ENCODE measurements at places on chromosomes 5 and 9.

GRCh38 chr5:126538579-126538978 is 56.4 kb downstream of the ALDH7A1 start:
- no peak for DNase-seq

GRCh38 chr9:116154334-116154975 is 864 bp downstream of the PAPPA start:
- DNase-seq, result peak; percentile 44

GRCh38 chr5:107888541-107888940 is 217.8 kb upstream of the EFNA5 start:
- DNase-seq, result no peak

GRCh38 chr5:73451224-73452130 is 2.9 kb upstream of the FOXD1 start:
- peak; percentile 65 for DNase-seq

- DNase-seq, result peak; percentile 97
Measured at GRCh38 chr5:74543162-74543995, 97.1 kb downstream of the ENC1 start.

DNA sequence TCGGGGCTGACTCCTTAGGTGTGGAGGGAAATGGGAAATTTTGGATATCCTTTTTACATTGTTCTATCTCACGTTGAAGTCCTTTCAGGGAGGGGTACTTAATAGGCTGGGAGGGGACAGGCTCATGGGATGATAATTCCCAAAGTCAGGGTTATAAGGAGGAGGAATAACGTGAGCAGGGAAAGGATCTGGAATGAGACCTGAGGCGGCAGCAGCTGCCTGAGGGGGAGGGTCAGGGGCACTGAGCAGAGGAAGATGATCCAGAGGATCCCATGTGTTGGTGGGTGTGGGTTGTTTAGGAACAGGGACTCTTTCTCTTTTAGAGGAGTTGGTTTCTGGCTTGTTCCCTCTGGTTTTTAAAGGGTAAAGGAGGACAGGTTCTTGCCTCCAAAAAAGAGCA is 18.7 kb downstream of the IFT74 start:
- DNase-seq, result no peak

- DNase-seq, result peak; percentile 20
Measured at GRCh38 chr5:68953875-68954617, 139.8 kb upstream of the SLC30A5 start.

- DNase-seq, result peak; percentile 94
Measured at GRCh38 chr5:52799358-52799982, 11.8 kb downstream of the ITGA1 start.

- peak; percentile 78 for DNase-seq
Measured at GRCh38 chr5:95884017-95884325, 61.4 kb upstream of the GLRX start.

GRCh38 chr5:164351245-164351834 is 845.9 kb downstream of the MAT2B start:
- DNase-seq, result no peak

GRCh38 chr5:111254613-111255012 is 30.4 kb downstream of the CAMK4 start:
- no peak for DNase-seq

- peak; percentile 92 for DNase-seq
Measured at GRCh38 chr9:4262735-4263141, 37.1 kb downstream of the GLIS3 start.

DNA sequence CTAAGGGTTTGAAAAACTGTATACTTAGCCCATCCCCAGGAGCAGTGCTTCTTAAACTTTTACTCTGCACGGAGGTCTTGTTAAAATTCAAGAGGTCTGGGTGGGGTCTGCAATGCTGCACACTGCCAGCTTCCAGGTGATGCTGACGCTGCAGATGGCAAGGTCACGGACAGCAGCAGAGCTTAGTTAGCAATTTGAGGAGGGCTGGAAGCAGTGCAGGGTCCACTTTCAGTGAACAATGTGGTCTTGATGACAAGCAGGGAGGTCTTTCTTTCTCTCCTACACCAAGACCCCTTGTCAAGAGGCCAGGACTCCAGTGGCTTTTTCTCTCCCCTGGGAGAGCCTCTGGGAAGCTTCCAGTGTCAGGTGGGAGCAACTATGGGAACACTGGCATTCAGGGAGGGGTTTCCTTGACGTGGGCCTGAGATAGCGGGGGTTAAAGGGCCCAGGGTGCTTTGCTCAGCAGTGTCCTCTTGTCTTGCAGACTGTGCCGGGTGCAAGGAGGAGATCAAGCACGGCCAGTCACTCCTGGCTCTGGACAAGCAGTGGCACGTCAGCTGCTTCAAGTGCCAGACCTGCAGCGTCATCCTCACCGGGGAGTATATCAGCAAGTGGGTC is 65.0 kb upstream of the AFAP1L1 start:
- DNase-seq, result no peak

- no peak for DNase-seq
Measured at GRCh38 chr9:109473329-109473728, 24.8 kb downstream of the PTPN3 start.

GRCh38 chr9:87140605-87141109 is 193.4 kb upstream of the GAS1 start:
- DNase-seq, result no peak

GRCh38 chr5:167451076-167451475 is 840.4 kb upstream of the WWC1 start:
- peak; percentile 44 for DNase-seq

- peak; percentile 94 for DNase-seq
Measured at GRCh38 chr9:87290241-87291052, 207.2 kb upstream of the DAPK1 start.

- DNase-seq, result no peak
Measured at GRCh38 chr9:113947941-113948340, 71.8 kb downstream of the ZNF618 start.

DNA sequence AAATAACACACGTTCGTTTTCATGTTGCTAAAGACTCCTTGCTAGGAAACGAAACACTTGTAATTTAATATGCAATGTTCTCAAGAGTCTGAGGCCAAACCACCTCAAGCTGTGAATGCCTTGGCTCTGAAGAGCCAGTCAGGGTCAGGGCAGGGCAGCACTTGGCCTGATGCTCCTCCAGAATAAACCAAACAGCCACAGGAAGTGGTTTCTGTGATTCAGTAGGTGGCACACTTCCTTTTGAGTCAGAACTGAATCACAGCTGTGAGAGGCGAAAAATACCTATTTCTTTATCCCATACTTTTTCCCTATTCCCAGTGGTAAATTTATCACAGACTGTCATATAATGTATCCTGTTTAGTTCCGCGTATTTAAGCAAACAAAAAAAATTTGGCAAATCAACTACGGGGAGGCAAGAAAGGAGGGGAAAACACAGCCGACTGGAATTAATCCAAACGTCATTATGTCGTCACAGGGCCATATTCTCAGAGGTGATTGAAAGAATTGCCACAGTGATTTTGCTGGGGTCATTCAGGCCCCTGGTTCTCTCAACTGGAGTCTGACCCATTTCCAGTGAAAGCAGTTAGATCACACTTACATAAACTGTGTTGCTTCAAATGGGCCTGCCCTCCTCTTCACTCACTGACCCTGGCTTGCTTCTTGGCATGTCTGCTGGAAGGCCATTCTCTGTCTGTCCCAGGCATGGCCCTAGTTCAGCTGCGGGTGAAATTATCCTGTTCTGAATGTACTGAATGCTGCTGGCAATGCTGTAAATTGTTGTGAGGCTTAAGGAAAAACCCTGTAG is 71.2 kb downstream of the ARRDC3 start:
- peak; percentile 99 for DNase-seq

- DNase-seq, result no peak
Measured at GRCh38 chr9:84708400-84708799, 38.9 kb downstream of the NTRK2 start.

- peak; percentile 87 for DNase-seq
Measured at GRCh38 chr5:111976705-111977435, 219.9 kb upstream of the NREP start.

DNA sequence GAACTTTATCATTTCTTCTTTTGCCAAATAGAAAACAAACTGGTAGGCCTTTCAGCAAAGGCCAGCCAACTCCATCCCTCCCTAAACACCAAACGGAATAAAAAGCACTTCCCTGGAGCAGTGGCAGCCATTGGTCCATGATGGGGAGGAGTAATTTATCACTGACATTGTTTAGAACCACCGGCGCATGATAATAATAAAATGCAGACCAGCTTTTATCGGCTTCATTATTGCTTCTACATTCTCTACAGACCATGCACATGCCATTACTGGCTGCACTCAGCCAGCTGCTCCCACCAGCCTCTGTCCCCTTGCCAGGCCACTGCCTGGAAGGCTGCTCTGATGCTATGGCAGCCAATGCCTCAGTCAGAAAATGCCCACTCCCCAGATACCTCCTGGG is 45.9 kb downstream of the ABCA1 start:
- DNase-seq, result no peak

DNA sequence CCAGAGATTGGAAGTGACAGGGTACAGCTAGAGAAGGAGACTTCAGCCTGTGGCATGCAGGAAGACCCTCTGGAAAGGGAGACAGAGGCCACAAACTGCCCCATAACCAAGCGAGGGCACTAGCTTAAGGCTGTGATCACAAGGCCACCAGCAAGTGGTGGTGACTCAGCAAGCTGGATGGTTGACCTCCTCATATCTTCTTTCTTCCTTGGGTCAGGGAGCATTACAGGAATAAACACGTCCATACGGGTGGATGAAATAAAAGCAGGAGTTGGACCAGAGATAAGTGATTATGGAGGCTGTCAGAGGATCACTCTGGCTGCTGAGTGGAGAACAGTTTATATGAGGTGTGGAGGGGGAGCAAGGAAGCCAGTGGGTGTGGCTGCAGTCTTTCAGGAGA is 234.6 kb upstream of the TAS2R1 start:
- DNase-seq, result no peak

DNA sequence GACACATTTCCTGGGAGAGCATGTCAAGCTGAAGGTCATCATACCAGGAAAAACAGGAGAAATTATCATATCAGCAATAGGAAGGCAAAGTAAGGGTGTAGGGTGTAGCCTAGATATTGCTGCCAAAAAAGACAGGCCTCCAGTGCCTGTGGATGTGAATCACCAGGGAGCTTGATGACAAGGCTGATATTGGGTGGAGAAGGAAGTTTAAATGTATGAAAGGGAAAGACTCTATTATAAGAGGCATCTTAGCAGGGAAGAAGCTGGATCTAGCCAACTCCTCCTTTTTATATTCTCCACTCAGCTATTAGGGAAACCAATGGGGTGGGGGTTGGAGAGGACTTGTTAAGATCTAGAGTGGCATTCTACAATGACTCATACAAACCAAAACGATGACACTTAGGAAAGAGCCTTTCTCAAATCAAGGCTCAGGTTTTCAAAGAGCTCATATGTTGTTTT is 13.4 kb upstream of the TXNDC8 start:
- peak; percentile 96 for DNase-seq

GRCh38 chr5:143328589-143329220 is 74.8 kb downstream of the NR3C1 start:
- no peak for DNase-seq

DNA sequence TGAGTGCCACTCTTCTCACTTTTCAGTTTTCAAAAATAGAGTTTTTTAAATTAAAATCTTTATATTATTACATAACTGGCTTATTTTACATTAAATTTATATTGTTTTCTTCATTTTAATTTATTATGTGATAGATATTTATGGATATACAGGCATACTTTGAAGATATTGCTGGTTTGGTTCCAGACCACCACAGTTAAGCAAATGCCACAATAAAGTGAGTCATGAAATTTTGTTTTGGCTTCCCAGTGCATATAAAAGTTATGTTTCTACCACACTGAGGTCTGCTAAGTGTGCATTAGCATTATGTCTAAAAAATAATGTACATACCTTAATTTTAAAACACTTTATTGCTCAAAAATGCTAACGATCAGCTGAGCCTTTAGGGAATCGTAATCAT is 47.4 kb downstream of the NDUFS4 start:
- DNase-seq, result peak; percentile 30

- no peak for DNase-seq
Measured at GRCh38 chr9:78438780-78439179, 141.9 kb downstream of the PSAT1 start.

- DNase-seq, result no peak
Measured at GRCh38 chr9:130356033-130356432, 88.7 kb upstream of the ASS1 start.

DNA sequence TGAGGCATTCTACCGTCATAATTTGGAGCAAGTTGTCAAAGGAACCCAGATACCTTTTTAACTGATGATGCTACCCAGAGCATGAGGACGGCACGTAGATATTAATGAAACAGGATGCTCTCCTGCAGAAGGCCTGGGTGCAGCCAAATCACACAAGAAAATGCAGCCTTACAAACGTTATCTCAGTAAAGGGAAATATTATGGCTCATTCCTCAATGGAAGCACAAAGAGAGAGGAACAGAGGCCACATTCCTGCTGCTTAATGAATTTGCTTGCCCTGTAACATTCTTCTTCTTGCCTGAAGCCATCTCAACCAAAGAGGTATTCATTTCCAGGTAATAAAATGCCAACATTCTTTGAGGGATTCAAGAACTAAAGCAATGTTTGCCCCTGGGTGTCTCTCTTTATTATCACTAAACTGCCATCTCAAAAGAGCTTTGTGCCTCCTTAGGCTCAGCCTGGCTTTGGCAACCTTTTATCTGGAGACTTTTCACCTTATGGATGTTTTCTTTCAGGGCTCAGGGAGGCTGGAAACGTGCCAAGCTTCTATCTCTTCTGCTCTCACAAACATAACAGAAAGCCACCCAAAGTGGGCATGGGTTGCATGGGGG is 92.9 kb downstream of the TNC start:
- no peak for DNase-seq

GRCh38 chr5:10477943-10478342 is 36.3 kb downstream of the ROPN1L start:
- DNase-seq, result no peak

- DNase-seq, result no peak
Measured at GRCh38 chr5:93358176-93358575, 222.8 kb downstream of the NR2F1-AS1 start.

DNA sequence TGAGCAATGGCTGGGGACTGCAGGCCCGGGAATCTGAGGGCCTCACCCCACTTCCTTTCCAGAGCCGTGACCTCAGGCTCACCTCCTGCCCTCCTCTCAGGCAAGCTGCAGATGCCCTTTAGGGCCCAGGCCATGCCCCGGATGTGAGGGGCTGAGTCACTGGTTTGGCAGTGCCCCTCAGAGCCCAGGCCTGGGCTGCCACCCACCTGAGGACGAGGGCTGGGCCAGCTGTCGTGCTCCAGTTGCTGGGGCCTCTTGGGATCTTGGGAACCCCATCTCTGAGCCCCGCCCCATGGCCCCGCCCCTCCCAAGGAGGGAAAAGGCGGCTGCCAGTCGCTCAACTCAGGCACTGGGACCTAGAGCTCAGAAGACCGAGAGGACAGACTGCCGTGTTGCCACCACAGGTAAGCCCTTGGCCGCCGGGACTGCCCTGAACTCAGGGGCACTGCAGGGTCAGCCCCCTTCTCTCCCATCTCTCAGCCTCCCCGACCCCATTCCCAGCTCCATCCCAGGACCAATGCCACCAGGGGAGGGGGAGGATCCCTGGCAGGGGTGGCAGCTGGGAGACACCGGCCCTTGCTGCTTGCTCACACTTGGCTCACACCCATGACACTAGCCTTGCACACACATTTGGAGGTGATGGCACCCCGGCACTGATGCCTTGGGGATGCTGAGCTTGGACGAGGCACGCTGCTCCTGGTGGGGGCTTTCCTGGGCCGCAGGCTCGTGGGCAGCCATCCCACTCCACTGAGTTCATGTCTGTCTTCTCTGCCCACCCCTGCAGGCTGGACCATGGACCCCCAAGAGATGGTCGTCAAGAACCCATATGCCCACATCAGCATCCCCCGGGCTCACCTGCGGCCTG is at the start of gene CYSRT1:
CYSRT1 (plus strand) TSS at position 345 of the 865 bp plus-strand sequence; CDS start at position 793, 448 bp downstream.
- no peak for DNase-seq
